ENCODE measurements at places on chromosomes 1 and 21. TPM values are rescaled to one million over a fixed set of nuclear protein-coding genes. Genes with fewer than 3 reads are reported as not detected.

Gene OVAAL
- total RNA-seq, result not detected

DNA sequence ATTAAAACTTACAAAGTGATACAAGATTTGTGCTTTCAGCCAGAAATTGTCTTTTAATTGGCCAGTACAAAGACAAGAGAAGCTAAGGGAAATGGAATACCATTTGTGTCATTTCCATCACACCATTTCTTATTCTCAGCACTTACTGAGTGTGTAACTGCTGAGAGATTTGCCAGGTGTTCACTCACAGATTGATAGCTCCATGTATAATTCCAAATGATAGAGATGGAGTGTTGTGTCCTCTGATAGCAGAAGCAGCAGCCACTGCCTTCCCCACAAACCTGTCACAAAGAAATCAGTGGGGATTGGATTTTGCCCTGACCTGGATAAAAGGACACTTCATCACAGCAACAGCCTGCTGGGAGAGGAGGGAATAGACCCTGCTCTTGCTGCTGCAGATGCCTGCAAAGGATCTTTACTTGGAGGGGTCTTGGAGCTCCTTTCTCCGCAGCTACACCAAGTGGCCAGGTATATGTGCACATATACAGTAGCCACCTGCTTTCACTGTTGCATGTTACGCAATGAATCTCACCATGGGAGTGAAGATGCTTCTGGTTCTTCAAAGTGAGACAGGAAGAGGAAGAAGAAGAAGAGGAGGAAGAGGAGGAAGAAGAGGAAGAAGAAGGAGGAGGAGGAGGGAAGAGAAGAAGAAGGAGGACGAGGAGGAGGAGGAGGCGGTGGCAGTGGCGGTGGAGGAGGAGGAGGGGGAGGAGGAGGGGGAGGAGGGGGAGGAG is 78.7 kb upstream of the KCNJ15 start:
- H3K27me3 ChIP-seq, result no peaks in the 10 kb centered on the region
- no peaks in the 10 kb centered on the region for H3K4me1 ChIP-seq
- no peaks in the 10 kb centered on the region for H3K36me3 ChIP-seq
- H3K4me3 ChIP-seq, result no peak overlapping the region

DNA sequence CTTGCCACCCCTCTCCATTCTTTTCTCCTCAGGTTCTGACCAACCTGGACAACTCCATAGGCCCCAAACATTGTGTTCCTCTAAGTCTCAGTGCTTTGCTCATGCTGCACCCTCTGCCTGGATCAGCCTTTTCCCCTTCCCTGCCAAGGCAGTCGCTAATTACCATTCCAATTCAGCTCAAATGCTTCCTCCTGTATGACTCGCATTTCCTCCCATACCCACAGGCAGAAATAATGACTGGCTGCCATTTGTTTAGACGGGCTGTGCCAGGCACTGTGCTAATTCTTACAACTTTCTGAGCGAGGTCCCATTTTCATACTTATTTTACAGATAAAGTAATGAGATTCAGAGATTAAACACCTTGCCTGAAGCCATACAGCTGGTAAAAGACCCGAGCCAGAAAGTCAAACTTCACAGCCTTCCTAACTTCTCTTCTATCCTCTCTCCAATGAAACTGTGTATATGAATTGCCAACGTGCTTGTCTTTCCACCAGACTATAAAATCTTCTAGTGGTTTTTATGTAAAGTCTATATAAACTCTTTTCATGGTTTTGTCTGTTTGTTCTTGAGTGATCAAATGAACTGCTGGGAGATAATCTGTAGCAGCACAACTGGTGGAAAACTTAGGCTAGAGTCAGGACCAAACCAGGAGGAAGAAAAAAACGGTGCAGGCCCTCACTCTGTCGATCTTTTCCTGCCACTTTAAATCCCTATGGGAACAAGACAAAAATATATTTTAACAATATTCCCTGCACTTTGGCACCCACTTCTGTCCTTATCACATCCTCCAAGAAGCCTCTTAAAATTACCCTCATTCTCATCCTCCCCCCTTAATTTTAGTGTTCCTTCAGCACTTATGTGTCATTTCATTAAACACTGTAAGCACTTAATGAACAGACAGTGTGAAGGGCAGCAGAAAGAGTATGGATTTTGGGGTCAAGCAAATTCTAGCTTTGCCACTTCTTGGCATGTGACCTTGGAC is 33.7 kb downstream of the RAB3B start:
- DNase-seq, result no peak
- no peak overlapping the region for H3K27ac ChIP-seq
- H3K27me3 ChIP-seq, result no peaks in the 10 kb centered on the region
- H3K36me3 ChIP-seq, result no peaks in the 10 kb centered on the region

- no peaks in the 10 kb centered on the region for H3K36me3 ChIP-seq
- H3K27me3 ChIP-seq, result no peaks in the 10 kb centered on the region
- no peaks in the 10 kb centered on the region for H3K4me1 ChIP-seq
- H3K4me3 ChIP-seq, result no peak overlapping the region
- DNase-seq, result no peak
These were observed 40.4 kb upstream of the LRRC7 start for GRCh38 chr1:69527273-69527672.

- H3K27me3 ChIP-seq, result no peaks in the 10 kb centered on the region
- no peaks in the 10 kb centered on the region for H3K4me1 ChIP-seq
- no peak for DNase-seq
- H3K36me3 ChIP-seq, result no peaks in the 10 kb centered on the region
- H3K4me3 ChIP-seq, result no peak overlapping the region
- no peak overlapping the region for H3K27ac ChIP-seq
These were observed 31.4 kb upstream of the BECN2 start for GRCh38 chr1:241926141-241926540.

DNA sequence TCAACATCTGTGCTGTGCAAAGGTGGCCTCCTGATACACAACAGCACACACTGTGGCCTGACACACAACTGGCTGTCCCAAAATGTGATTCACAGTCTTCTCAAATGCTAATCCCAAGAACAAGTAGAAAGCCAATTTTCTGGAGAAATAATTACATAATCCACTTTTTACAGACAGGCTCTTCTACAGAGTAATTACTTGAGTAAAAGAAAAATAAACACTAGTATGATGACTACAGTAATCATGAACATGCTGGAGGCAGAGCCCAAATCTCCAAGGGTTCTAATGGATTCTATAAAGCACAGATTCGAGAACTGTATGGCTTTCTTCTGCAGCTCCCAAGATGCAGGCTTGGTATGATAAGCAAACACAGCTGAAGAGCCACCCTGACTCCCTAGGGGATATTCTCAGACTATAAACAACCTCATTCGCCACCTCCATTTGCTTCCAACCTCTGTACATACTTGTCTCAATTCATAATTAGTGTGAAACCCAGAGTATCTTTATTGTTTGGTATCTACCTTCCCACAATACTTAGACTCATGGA is 81.9 kb downstream of the SIPA1L2 start:
- H3K27me3 ChIP-seq, result peaks cover 3% of the 10 kb centered on the region
- no peak overlapping the region for H3K4me3 ChIP-seq
- no peaks in the 10 kb centered on the region for H3K36me3 ChIP-seq
- no peak for DNase-seq
- H3K4me1 ChIP-seq, result no peaks in the 10 kb centered on the region
- H3K27ac ChIP-seq, result no peak overlapping the region

Measured in GM12878 (cell line).